ENCODE measurements at places on chromosomes 12 and 14. TPM values are rescaled to one million over a fixed set of nuclear protein-coding genes. Genes with fewer than 3 reads are reported as not detected.
A peak's percentile ranks its signal among the peaks of the same experiment; 100 is the strongest.

DNA sequence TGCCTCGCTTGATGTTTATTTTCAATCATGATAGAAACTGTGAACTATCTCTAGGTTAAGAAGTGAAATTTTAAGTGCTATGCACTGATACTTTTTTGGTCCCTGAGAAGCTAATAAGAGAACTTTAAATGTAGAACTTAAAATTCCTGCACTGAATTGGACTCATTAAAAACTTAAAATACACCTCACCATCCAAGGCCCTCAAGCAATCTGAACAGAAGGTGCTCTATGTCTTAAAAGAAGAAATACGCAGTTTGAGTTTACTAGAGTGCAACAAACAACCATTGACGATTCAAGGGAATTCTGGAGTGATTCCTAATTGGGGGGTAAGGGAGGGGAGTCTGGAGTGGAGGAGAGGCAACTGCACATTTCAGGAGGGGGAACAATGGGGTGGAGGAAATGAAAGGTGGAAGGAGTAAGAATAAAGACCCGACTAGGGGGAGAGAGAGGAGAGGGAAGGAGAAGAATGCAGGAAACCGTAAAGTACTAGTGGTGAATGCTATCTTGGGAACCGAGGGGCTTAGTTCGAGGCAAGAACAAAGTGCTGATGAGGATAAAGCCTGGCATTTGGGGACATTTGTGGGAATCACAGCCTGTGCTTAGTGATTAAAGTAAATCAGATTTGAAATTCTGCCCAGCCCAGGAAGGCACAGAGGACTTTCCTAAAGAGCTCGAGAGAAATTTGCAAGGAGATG lies 389.7 kb downstream of the AACS start:
- DNase-seq = no peak

DNA sequence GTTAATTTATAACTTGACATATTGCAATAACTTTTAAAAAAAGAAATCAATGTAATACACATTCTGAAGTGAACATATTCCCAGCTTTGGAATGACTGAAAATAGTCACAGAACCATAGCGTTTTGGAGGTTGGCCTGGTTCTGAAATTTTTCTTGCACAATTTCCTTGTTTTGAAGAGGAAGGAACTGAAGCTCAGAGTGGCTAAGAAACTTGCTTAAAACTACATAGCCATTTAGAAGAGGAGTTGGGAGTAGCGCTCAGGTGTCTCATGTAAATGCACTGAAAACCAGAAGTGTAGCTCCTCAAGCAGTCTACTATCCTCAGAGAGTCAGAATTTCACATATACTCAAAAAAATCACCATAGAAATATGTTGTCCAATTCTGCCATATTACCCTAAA lies 41.2 kb downstream of the SLC38A1 start:
- DNase-seq = no peak

DNA sequence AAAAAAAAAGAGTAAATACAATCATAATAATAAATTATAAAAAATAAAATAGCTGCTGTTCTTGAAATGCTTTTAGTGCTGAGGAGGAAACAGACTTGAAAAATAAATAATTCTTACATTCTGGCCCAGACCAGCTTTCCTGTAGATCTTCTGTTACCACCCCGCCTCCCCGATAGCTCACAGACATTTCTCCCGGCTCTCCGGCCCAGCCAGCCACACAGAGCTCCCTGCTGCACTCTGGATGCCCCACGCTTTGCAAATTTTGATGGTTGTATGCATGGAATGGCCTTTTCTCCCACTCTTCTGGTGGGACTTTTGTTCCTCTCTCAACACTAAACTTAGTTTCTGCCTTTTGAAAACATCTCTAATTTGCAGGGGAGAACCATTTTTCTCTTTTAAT lies 249.3 kb downstream of the ATP23 start:
- DNase-seq = no peak

DNA sequence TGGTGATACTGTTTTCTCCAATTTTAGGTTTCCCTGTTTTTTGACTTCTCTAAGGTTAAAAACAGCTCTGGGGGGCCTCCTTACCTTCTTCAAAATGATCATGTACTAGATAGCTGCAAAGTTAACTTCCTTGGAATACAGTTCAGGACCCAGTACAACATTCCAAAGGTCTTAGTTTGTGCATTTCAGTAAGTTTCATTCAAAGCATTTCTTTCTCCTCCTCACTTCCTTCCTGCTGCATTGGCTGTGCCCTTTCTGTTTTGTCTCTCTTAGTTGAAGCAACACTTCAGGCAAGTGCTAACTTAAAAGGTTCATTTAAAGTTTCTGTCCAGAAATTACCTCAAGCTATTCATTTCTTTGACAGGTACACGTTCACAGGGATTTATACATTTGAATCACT lies 95.7 kb downstream of the SCN8A start:
- DNase-seq = no peak

The WIF1 gene
- not detected for total RNA-seq

- DNase-seq = no peak
Measured at GRCh38 chr14:70999117-70999516, 91.9 kb downstream of the PCNX1 start.

DNA sequence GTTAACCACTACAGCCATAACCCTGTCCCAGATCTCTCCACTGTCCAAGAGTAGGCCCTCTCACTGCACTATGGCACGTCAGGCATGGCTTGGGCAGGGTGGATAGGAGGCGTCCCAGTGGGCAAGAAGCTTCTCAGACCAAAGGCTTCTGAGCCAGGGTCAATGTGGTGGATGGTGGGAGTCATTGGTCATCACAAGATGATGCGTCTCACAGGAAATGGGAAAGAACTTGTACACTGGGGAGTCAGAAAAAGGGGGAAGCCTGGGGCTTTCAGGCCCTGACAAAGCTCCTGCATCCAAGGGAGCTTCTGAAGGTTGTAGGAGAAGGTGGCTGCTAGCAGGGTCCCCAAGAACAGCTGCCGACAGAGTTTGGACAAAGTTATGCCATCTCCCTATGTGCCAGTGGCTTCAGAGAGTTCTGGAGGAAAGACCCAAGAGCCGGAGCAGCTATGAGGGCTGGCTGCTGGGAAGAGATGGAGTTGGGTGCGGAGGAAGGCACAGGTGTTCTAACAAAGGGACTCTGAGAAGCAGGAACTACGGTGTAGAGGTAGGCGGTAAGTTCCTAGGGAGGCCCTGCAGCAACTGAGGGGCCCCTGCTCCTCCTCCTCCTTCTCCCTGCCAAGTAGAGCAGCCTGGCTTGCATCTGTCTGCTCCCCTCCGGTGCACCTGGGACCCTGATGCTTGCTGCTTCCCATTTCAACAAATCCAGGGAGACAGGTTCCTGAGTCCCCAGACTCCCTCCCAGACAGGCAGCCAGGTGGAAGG lies 81.1 kb downstream of the ARL6IP4 start:
- no peak for DNase-seq

DNA sequence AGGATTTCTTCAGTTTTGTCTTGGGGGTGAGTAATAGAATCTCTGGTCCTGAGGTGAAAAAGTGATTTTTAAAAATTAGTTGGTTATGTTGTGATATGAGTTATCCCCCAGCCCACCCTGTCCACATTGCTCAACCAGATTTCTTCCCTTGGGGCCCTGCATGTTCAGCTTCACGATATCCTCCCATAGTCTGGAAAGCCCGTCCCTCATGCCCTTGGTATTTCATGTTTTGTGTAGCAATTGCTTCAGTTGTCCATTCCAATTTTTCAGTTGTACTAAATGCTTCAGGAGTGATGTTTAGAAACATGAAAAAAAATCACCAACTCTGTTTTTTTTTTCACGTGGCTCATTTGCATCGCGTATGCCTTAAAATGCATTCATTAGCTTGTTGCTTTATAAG lies 17.5 kb upstream of the BICD1 start:
- no peak for DNase-seq

GRCh38 chr12:92496790-92497189 lies 206.0 kb upstream of the PLEKHG7 start:
- no peak for DNase-seq

DNA sequence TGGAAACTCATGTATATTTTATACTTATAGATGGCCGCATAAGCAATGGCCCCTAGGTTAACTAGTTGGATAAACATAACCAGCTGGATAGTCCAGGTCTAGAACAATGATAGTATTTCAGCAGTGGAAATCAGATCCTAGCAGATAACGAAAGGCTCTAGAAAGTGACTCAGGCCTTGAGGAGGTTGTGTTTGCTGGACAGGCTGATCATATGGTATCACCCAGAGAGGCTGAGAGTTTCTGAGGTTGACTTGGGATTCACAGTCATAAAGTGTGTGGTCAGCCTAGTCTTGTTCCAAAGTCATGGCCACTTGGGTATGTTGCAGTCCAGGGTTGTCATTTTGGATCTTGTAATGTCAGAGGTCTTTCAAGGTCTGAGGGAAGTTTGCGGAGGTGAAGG lies 16.8 kb downstream of the FLVCR2 start:
- no peak for DNase-seq

DNA sequence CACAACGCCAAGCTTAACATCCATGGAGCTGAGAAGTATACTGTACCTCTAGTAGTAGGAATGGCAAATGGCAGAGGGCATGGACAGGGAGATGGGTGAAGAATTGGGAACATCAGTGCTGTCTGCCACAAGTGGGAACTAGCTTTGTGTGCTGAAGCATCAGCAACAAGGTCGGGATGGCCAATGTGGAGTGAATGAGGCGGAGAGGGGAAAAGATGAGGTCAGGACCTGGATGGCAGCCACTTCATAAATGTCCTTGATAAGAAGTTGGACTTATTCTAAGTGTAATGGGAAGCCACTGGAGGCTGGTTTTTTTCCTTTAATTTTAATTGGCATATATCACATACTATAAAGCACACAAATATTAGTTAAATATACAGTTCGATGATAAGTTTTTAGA lies 21.9 kb upstream of the CLMN start:
- DNase-seq = no peak

- DNase-seq = no peak
Measured at GRCh38 chr14:92460541-92460915, 53.1 kb upstream of the RIN3 start.

GRCh38 chr12:117040496-117040895 lies 58.7 kb downstream of the TESC start:
- DNase-seq = no peak

DNA sequence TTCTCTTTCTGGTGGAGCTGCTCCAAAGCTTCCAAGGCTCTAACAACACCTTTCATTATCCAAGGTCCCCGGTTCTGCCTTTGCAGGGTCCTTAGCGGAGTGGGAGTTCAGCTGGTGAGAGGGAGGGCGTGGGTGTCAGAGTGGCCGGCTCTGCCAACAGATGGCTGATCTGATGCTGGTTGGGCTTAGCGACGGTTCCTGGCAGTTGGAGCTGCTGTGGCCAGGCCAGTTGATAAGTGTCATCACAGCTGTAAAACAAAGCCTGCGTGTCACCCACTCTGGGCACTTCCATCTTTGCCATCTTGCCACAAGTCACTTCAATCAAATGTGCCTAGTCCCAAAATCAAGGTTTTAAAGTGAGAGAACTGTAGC lies 36.3 kb downstream of the RIN3 start:
- peak; percentile 38 for DNase-seq

- no peak for DNase-seq
Measured at GRCh38 chr12:118513611-118514010, 137.3 kb downstream of the SUDS3 start.
